ENCODE measurements at places on chromosomes 7 and 10.

- no peak for DNase-seq
Observed at GRCh38 chr7:107962817-107963216, 40.1 kb downstream of the LAMB1 start.

DNA sequence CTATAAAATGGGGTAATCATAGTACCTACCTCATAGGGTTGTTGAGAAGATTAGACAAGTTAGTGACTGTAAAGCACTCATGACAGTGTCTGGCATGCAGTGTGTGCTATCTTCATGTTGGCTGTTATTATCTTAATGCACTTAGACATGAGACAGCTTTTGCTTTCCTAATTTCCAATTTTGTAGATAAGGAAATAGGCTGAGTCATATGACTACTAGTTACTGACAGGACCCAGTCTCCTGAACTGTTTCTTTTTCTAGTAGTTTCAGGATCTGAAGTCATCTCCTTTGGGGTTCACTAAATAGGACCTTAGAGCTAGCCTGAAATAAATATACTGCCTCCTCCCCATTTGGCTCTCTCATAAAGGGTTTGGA, 74.2 kb downstream of the SNX10 start:
- DNase-seq = no peak

DNA sequence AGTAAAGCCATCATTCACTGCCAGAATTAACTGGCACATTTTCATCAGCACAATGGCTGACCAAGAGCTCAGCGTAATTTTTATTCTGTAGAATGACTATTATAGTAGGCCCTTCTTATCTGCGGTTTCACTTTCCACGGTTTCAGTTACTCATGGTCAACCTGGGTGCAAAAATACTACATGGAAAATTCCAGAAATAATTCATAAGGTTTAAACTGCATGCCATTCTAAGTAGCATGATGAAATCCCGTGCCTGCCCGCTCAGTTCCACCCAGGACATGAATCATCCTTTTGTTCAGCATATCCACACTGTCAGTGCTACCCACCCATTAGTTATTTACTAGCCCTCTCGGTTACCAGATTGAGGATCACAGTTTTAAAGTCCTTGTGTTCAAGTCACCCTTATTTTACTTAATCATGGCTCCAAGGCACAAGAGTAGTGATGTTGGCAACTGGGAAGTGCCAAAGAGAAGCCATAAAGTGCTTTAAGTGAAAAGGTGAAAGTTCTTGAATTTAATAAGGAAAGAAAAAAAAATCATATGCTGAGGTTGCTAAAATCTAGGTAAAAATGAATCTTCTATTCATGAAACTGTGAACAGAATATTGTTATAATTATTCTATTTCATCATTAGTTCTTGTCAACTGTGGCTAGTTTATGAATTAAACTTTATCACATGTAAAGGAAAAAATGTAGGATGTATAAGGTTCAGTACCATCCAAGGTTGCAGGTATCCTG, 204.9 kb downstream of the DOCK4 start:
- no peak for DNase-seq

GRCh38 chr7:66967029-66967428, 28.4 kb downstream of the SBDS start:
- DNase-seq = no peak

DNA sequence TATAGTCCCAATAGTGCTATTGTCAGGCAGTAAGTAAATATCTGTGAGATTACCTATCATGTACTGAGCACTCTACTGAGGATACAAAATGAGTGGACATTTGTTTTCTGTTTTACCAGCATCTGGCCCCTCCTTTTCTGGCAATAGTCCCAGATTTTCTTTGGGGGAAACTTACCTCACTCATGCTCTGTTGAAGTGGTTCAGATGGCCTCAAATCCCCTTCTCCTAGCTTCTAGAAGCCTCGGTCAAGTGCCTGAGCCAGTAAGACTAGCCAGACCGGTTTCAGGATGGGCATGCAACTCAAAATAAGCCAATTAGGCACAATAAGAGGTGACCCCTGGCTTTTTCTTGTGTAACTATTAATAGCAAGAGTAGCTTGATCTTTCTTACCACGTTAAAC, 19.7 kb downstream of the TRDMT1 start:
- DNase-seq = no peak

GRCh38 chr7:142002179-142002578, 6.5 kb downstream of the MGAM start:
- DNase-seq = no peak

DNA sequence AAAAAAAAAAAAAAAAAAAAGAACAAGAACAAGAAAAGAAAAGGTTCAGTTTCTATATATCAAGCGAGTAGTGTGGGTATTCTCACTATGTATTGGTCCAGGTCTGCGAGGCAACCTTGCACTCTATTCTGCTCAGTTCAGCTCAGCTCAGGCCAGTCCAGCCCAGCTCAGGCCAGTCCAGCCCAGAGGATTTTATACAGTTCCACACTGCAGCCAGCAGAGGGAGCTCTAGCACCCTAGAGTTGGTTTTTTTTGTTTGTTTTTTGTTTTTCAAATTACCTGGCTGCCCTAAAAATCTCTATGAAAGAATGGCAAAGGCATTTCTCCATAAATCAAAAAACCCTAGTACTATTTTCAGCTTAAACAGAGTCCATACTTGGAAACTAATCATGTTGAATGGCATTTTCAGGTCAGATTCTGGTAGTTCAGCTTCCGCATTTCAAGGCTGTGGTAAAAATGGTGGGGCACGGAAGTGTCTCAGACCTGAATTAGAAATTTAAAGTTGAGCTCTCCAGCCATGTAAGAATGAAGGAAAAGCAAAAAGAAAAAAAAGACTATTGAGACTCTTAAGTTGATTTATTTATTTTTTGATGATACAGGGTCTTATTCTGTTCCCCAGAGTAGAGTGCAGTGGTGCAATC, 55.2 kb upstream of the GSDME start:
- DNase-seq = peak; percentile 26

DNA sequence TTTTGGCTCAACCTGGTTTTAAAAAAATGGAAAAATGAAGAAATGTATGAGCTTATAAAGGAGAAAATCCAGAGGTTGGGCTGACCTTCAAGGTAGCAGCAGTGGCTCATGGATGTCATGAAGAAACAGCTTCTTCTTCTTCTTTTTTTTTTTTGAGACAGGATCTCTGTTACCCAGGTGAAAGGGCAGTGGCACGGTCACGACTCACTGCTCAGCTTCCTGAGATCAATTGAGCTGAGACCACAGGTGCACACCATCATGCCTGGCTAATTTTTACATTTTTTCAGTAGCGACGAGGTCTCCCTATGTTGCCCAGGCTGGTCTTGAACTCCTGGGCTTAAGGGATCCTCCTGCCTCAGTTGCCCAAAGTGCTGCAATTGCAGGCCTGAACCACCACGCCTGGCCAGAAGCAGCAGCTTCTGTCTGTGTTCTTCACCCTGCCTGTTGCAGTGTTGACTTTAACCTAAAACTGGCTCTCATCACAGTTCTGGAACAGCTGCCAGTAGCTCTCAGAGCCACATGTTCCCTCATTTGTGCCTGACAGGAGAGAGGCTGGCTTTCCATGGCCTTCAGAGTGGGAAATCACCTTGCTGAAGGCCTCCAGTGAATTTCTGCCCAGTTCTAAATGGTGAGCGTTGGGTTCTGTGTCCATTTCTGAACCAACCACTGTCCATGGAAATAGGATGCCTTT, 117.7 kb downstream of the PFKFB3 start:
- no peak for DNase-seq

DNA sequence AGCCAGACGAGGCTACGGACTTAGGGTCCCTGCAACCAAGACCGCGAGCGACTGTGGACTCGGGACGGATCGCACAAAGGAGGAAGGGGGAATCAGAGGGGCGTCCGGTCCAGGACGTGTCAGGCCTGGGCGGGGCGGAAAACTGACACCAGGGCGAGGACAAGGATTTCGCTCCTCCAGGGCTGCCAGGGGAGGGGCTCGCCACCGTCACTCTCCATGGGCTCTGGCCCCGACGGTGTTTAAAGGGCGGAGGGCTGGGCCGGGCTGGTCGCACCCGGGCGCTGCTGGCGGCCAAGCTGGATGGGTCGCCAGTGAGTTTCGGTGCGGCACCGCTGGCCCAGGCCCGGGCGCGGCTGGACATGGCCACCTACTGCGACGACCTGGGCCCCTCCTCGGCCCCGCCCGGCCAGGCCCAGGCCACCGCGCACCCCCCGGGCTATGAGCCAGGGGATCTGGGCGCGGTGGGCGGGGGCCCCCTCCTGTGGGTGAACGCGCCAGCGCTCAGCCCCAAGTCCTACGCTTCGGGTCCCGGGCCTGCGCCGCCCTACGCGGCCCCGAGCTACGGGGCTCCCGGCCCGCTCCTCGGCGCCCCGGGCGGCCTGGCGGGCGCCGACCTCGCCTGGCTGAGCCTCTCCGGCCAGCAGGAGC, at the start of gene FOXI2:
Gene FOXI2 (plus strand): TSS at position 271 of the 648 bp plus-strand sequence. CDS start 89 bp downstream, at position 360.
- DNase-seq = no peak

GRCh38 chr7:122689346-122690109, 9.4 kb downstream of the RNF133 start:
- no peak for DNase-seq

DNA sequence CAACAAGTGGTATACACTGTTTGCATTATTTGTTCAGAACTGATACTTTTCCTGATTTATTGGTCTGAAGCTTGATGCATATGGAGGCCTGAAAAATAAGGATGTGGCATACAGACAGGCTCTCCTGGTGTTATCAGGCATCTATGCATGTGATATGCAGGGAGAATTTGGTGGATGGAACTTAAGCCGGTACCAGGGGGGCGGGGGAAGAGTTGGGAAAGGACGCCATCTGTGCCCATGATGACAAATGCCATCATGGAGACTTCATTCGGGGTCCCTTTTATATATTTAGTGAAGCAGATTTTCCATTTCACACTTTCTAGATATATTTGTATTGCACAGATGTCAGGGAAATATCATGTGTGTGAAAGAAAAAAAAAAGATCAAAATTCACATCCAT, 5.4 kb downstream of the HECW1 start:
- no peak for DNase-seq

DNA sequence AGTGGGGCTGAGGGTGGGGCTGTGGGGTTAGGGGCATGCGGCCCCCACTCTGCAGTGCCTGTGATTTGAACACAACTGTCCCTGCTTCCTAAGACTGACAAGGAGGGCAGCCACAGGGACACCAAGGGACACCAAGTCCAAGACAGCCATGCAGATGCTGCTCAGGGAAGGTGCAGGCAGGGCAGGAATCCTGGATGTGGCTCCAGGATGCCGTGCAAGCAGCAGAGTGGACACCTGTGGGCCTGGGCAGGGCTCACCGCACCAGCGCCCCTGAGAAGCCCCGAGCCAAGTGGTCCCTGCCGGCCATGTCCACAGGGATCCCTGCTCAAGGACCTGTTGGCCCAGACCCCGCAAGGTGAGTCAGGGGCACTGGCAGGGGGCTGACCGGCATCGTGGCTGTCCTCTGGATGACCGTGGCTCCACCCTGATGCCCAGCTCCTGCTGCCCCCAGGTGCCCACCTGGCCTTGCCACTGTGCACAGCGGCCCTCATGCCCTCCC, 58.5 kb downstream of the STK32C start:
- no peak for DNase-seq

- DNase-seq = no peak
Observed at GRCh38 chr10:35178331-35178730, 51.7 kb downstream of the CREM start.

DNA sequence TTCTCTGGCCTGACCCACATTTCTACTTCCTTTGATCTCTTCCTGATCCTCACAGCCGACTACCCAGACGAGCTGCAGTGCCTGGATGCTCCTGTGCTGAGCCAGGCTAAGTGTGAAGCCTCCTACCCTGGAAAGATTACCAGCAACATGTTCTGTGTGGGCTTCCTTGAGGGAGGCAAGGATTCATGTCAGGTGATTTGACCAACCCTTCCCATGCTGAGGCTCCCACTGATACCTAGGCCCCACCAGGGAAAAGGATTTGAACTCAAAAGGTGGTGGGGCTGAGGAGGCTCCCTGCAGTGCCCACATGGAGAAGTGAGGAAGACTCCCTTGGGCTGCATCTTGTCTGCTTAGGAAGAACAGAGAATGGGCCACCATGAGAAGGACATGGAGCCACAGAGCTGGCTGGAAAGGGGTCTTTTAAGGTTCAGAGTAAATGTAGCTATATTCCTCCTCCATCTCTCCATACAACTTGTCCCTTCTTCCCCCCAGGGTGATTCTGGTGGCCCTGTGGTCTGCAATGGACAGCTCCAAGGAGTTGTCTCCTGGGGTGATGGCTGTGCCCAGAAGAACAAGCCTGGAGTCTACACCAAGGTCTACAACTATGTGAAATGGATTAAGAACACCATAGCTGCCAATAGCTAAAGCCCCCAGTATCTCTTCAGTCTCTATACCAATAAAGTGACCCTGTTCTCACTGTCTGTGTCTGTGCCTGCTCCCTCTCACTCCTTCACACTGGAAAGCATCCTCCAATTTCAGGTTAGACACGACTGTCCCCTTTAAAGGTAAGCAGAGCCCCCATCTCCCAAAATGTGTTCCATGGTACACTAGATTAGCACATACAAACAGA, 3.3 kb downstream of the PRSS1 start:
- DNase-seq = no peak

GRCh38 chr10:119361037-119361436, 153.7 kb downstream of the GRK5 start:
- no peak for DNase-seq

DNA sequence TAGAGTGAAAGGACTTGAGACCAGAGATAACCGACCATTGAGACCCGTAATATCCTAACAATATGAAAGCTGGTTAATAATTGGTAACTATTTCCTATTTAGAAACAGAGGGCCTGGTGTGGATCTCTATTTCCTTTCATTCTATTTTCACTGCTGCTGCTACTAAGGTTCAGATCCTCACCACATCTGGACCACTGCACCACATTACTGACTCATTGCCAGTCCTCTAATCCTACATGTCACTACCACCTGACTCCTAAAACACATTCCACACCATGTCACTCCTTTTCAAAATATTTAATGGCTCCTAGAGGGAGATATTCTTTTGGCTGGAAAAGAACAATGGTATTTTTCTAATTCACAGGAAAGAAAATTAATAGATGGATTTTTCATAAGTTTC, 6.4 kb downstream of the USP54 start:
- no peak for DNase-seq
